ENCODE measurements at places on chromosomes 5 and 9. TPM values are rescaled to one million over a fixed set of nuclear protein-coding genes. Genes with fewer than 3 reads are reported as not detected.

DNA sequence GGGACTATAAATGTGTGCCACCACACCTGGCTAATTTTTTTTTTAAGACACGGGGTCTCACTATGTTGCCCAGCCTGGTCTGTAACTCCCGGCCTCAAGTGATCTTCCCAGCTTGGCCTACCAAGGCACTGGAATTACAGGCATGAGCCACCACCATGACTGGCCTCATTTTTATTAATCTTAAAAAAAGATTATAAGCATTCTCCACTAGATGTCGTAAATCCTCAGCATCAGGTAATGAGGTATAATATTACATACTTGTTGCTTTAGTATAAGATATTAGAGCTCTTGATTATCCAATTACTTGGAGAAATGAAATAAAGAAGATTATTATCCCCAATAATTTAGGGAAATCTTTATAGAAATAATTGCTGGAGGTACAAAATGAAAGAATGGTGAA lies 78.2 kb upstream of the HTR1A start:
- no peaks in the 10 kb centered on the region for H3K36me3 ChIP-seq
- H3K27me3 ChIP-seq = no peaks in the 10 kb centered on the region
- no peak overlapping the region for H3K27ac ChIP-seq
- H3K4me1 ChIP-seq = no peaks in the 10 kb centered on the region

GRCh38 chr5:130034566-130035210 lies 130.4 kb downstream of the CHSY3 start:
- H3K27me3 ChIP-seq = no peaks in the 10 kb centered on the region
- H3K27ac ChIP-seq = no peak overlapping the region
- no peak for DNase-seq
- H3K4me1 ChIP-seq = no peaks in the 10 kb centered on the region
- no peak overlapping the region for H3K4me3 ChIP-seq
- no peaks in the 10 kb centered on the region for H3K36me3 ChIP-seq

DNA sequence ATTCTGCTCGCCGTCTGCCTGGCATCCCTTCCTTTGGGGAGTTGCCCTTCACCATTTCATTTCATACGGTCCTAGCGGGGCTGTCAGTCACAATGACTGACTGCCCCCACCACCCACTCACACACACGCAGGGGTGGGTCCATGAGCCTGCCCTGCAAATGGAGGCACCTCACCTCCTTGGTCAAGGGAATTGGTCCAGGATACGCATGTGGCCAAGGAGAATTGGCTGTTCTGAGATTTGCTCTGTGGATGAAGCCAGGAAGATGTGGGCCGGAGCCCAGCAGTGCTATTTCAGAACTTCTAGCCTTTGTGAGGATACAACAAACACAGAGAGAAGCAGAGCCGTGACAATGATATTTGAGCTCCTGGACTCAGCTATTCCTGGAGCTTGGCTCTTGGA lies 17.0 kb downstream of the C1QTNF2 start:
- no peak for DNase-seq
- no peak overlapping the region for H3K4me3 ChIP-seq
- H3K4me1 ChIP-seq = no peaks in the 10 kb centered on the region
- no peak overlapping the region for H3K27ac ChIP-seq
- H3K27me3 ChIP-seq = peaks cover 3% of the 10 kb centered on the region

GRCh38 chr9:101650142-101650541 lies 55.4 kb upstream of the PPP3R2 start:
- no peaks in the 10 kb centered on the region for H3K27me3 ChIP-seq
- no peak overlapping the region for H3K27ac ChIP-seq
- no peak overlapping the region for H3K4me3 ChIP-seq
- no peaks in the 10 kb centered on the region for H3K36me3 ChIP-seq
- no peaks in the 10 kb centered on the region for H3K4me1 ChIP-seq

GABRA6 gene
- not detected for total RNA-seq
